ENCODE measurements at places on chromosomes 7 and 10. TPM values are rescaled to one million over a fixed set of nuclear protein-coding genes. Genes with fewer than 3 reads are reported as not detected.

GRCh38 chr7:155210356-155210755, 87.3 kb upstream of the INSIG1 start:
- H3K27me3 ChIP-seq = peaks cover 10% of the 10 kb centered on the region
- no peak overlapping the region for H3K4me3 ChIP-seq
- no peak overlapping the region for H3K27ac ChIP-seq
- no peak for DNase-seq
- no peaks in the 10 kb centered on the region for H3K36me3 ChIP-seq

GRCh38 chr10:30062090-30062489, 2.7 kb upstream of the JCAD start:
- no peak for DNase-seq
- peaks cover 3% of the 10 kb centered on the region for H3K4me1 ChIP-seq
- no peaks in the 10 kb centered on the region for H3K27me3 ChIP-seq
- H3K4me3 ChIP-seq = no peak overlapping the region
- no peak overlapping the region for H3K27ac ChIP-seq

The EN2 gene
- total RNA-seq = not detected

The NODAL gene
- not detected for total RNA-seq

GRCh38 chr7:7479275-7479805, 56.3 kb downstream of the COL28A1 start:
- H3K27ac ChIP-seq = no peak overlapping the region
- no peaks in the 10 kb centered on the region for H3K4me1 ChIP-seq
- DNase-seq = no peak

DNA sequence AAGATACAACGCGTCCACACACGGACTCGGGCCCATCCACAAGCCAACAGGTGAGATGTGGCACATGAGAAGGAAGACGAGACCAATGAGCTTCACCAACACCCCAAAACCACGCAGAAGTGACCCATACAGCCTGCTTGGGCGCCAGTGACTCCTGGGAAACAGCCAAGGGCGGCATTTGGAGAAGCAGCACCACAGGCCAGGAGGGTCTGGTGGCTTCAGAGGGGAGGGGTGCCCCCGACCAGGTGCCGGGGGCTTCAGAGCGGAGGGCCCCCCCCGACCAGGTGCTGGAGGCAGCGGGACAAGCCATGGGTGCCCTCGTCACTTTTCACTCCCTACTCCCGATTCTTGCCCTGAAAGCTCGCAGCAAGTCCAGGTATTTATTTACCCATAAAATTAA, 140.1 kb downstream of the DIP2C start:
- H3K27ac ChIP-seq = no peak overlapping the region
- no peak for DNase-seq
- H3K36me3 ChIP-seq = no peaks in the 10 kb centered on the region
- H3K4me1 ChIP-seq = peaks cover 8% of the 10 kb centered on the region

GRCh38 chr10:130003166-130003565, 39.1 kb upstream of the EBF3 start:
- no peak overlapping the region for H3K4me3 ChIP-seq
- no peak for DNase-seq
- H3K4me1 ChIP-seq = no peaks in the 10 kb centered on the region
- peaks cover 6% of the 10 kb centered on the region for H3K27me3 ChIP-seq

DNA sequence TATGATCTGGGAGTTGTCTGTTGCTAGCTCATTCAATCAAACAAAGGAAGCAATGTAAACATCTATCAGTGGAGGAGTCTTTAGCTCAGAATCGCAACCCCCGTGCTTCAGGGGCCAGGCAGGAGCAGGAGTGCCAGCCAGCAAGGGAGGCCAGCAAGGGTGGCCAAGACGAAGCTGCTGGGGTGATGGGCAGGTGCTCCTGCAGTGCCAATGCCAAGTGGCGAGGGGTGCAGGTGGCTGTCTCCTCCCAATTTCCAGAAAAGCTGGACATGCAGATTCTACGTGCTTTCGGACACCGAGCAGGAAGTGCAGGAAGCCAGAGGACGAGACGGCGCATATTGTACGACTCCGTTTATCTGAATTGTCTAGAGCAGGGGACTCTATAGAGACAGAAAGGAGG, 48.1 kb upstream of the EBF3 start:
- DNase-seq = no peak
- H3K4me3 ChIP-seq = no peak overlapping the region
- no peaks in the 10 kb centered on the region for H3K36me3 ChIP-seq
- no peaks in the 10 kb centered on the region for H3K27me3 ChIP-seq
- H3K27ac ChIP-seq = no peak overlapping the region
- no peaks in the 10 kb centered on the region for H3K4me1 ChIP-seq

The C10orf105 gene
- total RNA-seq = 0.52 TPM

DNA sequence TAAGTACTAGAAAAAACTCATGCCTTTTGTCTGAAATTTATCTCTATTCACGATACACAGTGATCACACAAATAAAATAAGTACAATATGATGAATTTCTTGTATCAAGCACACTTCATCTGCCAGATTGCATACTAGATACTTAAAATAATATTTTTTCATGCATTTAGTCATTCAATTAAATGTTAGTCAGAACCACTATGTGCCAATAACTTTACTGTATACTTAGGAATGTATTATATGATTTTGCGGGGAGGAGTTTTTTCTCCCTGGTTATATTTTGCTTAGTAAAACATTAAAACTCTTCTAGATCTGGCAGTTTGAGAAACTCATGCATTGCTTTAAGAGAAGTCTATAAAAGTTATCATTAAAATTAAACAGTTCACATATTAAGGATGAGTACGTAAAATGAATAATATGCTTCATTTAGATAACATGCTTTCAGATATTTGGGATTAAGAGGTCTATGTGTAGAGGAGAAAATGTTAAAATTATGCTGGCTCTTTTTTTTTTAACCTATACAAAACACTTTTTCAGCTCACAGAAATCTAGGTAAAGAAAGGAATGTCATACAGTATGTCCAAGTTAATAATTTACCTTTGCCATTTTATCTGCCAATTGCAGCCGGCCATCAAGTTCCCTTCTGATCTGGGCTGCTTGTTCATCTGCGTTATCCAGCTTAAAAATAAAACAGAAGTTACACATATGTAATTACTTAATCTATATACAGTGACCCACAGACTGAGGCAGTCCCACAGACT, 70.1 kb downstream of the RNF133 start:
- no peak overlapping the region for H3K4me3 ChIP-seq
- no peak overlapping the region for H3K27ac ChIP-seq
- H3K36me3 ChIP-seq = no peaks in the 10 kb centered on the region
- H3K27me3 ChIP-seq = no peaks in the 10 kb centered on the region
- no peaks in the 10 kb centered on the region for H3K4me1 ChIP-seq

DNA sequence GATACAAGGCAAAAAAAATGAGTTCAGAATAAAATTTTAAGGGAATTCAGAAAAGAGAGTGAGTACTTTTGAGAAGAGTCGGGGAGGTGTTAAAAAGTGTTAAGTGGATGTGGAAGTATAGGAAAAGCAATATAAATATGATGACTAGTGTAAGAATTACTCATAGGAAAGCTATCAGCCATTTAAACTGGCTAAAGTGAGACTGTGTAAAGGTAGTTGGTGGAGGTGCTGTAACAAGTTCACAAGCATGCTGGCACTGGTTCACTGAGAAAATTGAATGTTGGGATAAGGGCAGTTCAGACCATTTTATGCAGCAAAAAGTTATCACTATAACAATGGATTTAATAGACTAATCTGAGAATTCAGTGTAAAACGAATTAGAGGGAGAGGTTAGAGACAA, 179.0 kb upstream of the DKK1 start:
- H3K27ac ChIP-seq = no peak overlapping the region
- no peak overlapping the region for H3K4me3 ChIP-seq
- no peaks in the 10 kb centered on the region for H3K4me1 ChIP-seq
- no peak for DNase-seq

DNA sequence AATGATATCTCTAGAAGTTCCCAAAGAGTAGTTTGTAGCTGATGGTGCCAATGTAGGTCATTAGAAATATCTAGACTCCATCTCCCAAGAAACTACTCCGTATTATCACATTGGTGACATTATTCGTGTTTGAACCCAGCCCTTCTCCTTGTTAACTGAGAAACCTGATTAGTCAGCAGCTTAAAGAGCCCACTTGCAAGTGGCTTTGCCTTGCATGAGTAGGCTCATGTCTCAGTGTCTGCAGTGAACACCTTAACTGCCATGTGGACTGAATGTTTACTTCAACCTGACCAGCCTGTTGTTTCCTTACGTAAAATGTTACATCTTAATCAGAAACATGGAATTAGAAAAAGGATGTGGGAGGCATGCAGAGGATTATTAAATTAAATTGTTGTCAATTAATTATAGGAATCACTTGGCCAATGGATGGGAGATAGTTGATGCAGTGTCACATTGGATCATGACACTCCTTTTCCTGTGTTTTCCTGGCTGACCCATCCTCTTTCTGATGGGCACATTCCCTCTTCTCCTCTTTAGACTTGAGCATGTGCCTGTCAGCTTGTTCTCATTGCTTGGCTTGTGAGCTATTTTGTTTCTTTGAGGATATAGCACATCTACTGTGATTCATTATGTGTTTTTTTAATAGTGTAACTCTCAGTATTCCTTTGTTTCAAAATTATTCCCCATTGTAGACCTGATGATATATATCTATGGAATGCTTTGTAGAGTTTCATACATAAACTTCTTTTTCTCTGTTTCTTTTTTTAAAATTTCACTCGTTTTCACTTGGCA, 18.0 kb downstream of the STARD3NL start:
- no peak overlapping the region for H3K4me3 ChIP-seq
- H3K27ac ChIP-seq = no peak overlapping the region
- DNase-seq = no peak
- H3K27me3 ChIP-seq = no peaks in the 10 kb centered on the region

The POR gene
- 232 TPM for total RNA-seq

DNA sequence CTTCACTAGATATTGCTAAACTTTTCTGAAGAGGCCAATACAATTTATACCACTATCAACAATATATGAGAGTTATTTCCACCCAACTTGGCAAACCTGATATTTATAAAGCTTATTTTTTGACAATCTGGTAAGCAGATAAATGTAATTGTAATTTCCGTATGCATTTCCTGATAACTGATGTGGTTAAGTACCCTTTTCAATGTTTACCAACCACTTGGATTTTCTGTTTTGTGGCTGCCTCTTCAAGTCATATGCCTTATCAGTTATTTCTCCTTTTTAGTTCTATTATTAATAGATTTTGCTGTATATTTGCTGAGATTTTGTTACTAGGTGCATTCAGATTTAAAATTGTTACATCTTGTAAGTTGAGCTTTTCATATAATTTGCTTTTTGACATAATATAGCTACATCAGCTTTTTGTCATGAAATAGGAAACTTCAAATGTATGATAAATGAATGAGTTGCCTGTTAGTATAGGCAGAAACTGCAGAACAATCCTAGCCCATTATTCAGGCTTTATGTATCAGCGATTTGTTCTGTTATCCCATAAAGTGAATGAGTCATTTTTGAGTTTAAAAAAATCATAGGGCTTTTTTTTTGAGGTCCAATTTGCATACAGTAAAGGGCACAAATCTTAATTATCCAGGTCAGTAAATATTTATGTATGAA, 11.5 kb downstream of the SGPL1 start:
- H3K4me3 ChIP-seq = no peak overlapping the region
- no peaks in the 10 kb centered on the region for H3K27me3 ChIP-seq
- no peak for DNase-seq
- H3K4me1 ChIP-seq = peaks cover 6% of the 10 kb centered on the region

DNA sequence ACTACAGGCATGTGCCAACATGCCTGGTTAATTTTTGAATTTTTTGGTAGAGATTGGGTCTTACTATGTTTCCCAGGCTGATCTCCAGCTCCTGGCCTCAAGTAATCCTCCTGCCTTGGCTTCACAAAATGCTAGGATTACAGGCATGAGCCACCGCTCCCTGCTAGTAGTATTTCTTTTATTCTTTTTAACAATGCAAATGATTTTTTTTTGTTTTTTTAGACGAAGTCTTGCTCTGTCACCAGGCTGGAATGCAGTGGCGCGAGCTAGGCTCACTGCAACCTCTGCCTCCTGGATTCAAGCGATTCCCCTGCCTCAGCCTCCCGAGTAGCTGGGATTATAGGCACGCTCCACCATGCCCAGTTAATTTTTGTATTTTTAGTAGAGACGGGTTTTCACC, 58.1 kb downstream of the SVIL start:
- no peaks in the 10 kb centered on the region for H3K36me3 ChIP-seq
- H3K4me3 ChIP-seq = no peak overlapping the region
- no peaks in the 10 kb centered on the region for H3K4me1 ChIP-seq
- no peak overlapping the region for H3K27ac ChIP-seq
- no peaks in the 10 kb centered on the region for H3K27me3 ChIP-seq
- DNase-seq = no peak

GRCh38 chr7:29284696-29285443, 90.3 kb downstream of the CHN2 start:
- H3K4me3 ChIP-seq = no peak overlapping the region
- DNase-seq = no peak
- H3K27me3 ChIP-seq = no peaks in the 10 kb centered on the region
- no peaks in the 10 kb centered on the region for H3K4me1 ChIP-seq
- no peak overlapping the region for H3K27ac ChIP-seq

DNA sequence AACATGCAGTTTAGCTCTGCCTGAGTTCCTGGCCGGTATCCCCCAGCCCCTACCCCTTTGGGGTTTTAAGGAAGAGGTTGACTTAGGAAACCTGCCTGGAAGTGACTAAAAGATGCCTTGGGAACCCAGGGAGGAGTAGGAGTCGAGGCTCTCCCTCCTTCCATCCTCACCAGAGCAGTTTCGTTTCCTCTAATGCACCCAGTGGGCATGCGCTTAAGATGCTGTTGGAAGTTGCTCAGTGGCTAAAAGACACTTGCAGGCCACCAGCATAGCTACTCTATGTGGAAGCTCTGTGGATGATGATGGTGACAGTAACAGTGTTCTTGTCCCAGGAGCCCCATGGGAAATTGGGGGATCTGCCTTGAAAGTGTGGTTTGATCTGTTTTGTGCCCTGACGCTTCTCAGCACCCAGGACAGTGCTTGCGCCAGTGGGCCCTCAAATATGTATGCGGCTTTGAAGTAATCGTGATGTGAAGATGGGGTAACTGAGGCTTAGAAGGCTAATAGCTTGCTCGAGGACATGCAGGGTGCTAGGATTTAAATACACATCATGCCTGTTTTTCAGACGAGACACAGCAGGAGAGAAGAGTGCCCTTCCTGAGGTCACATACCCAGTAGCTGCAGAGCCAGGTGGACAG, 32.0 kb downstream of the TBATA start:
- no peaks in the 10 kb centered on the region for H3K36me3 ChIP-seq
- H3K27ac ChIP-seq = no peak overlapping the region
- no peak overlapping the region for H3K4me3 ChIP-seq
- no peaks in the 10 kb centered on the region for H3K27me3 ChIP-seq
- peak; percentile 51 for DNase-seq
- H3K4me1 ChIP-seq = peaks cover 3% of the 10 kb centered on the region

GRCh38 chr10:117000580-117000979, 4.4 kb downstream of the SHTN1 start:
- no peak for DNase-seq
- no peaks in the 10 kb centered on the region for H3K4me1 ChIP-seq
- no peak overlapping the region for H3K4me3 ChIP-seq
- no peaks in the 10 kb centered on the region for H3K36me3 ChIP-seq

DNA sequence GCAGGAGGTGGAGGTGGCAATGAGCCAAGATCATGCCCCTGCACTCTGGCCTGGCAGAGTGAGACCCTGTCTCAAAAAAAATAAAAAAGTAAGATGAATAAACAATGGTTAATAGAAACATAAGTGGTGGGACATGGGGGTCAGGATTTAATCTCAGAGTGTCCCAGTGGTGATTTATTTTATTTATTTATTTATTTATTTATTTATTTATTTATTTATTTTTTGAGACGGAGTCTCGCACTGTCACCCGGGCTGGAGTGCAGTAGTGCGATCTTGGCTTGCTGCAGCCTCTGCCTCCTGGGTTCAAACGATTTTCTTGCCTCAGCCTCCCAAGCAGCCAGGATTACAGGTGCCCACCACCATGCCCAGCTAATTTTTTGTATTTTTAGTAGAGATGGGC, 482.6 kb upstream of the GALNT17 start:
- no peak overlapping the region for H3K27ac ChIP-seq
- no peaks in the 10 kb centered on the region for H3K27me3 ChIP-seq
- H3K4me1 ChIP-seq = no peaks in the 10 kb centered on the region
- no peaks in the 10 kb centered on the region for H3K36me3 ChIP-seq

All from upper lobe of right lung (tissue), 1 donor.